ENCODE measurements at places on chromosomes 6 and 20.

- no peak for DNase-seq
Measured at GRCh38 chr6:79070206-79070825, 7.7 kb downstream of the PHIP start.

- DNase-seq = no peak
Measured at GRCh38 chr6:161676586-161676985, 402.7 kb upstream of the AGPAT4 start.

DNA sequence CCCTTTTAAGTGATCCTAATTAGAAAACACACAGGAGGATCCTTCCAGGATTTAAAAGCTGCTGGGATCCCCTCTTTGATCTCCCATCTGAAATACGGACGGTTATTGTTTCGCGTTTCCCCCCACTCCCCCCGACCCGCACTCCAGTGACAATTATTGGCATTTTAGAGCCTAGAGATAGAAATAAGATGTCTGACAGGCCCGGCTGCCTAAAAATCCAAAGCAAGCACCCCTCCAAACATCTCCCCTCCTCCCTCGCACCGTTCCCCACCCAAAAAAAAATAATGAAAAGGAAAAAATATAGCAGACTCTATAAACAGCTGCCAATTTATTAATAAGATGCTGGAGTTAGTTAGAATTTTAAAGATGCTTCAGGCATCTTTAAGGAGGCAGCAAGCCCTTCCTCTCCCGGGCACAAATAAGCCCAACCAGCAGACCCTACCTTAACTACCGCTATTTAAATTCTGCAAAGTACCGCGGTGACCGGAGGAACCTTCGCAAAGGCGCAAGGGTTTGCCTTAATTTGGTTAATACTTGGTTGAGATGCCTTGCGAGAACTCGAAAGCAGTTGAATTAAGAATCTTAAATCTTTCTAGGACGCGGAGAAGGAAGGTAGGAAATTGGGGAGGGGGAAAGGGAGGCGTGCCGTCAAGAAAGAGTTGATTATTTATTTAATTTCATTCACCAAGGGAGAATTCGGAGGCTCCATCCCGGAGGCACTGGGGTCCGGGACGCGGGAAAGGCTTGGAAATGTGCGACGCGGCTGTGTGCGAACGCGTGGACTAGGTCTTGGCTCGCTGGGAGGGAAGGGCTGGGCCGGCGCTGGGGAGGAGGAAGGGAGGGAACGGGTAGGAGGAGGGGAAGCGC, 1.5 kb upstream of the ISM1 start:
- DNase-seq = no peak

- no peak for DNase-seq
Measured at GRCh38 chr6:65449926-65450325, 257.1 kb downstream of the EYS start.

DNA sequence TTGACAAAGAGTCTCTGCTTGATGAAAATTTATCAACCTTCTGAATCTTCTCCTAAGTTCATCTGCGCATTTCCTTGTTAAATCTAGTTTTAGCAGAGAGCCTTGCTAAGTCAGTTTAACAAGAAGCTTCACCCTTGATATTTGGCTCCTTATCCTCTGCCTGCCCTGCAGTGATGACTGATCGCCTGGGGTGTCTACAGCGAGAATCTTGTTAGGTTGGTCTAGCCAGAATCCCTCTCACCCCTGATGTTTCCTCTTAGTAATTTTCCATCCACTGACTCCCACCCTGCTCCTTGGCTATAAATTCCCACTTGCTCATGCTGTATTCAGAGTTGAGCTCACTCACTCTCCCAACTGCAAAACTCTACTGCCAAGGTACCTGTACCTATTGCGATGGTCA, 114.1 kb downstream of the TENT5A start:
- DNase-seq = no peak

- no peak for DNase-seq
Measured at GRCh38 chr6:357791-358341, 33.7 kb upstream of the IRF4 start.
